NCI-H1436 (cell line): ENCODE measurements at places on chromosomes 5 and 9.

DNA sequence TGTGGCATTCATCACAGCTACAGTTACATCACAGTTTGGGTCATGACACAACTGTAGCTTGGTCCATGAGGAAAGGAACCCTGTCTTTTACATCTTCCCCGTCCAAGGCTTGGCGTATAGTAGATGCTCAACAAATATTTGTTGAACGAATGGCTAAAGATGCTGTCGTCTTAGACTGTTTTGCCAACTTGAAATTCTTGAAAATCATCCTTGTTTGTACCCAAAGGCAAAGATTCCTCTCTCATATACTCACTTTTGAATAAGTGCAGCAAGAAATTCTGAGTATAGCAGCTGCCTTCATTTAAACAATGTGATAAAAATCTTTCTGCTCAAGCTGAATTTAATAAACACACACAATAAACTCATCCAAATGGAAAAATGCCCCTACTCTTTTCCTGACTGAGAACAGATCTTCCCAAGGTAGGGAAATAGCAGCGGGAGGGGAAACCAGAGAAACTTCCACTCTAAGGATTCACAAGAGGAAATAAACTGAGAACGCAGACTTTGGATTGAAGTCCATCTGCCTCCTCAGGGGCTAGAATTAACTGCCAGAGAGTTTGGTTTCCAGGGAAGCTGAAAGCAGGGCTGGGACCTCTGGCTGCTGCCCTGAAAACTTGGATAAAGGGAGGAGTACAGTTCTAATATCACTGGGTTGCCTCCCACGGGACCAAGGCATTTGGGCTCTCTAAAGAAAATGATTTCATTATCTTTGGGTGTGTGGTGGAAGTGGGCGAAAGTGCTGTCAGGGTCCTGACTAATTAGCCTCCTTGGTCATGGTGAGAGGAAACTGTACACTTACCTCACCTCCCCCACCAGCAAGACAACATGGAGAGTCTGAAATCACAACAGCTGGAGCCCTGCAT is 99.1 kb downstream of the DPYSL3 start:
- DNase-seq, result no peak

DNA sequence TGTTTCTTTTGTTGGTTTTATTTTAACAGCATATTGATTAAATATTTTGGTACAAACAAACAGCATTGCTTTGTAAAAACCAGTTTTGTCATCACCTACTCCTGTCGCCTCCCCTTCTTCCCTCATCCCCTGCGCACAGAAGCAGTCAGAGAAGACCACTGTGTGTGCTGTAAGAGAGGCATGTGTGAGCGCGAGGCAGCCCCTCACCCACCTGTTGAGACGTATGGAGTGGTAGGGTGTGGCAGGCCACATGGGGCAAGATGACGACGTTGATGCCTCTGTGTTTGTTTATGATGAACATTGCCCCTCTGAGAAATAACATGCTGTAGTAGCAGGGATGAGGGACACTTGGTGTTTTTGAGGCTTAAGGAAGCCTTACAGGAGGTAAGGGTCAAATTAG is 71.3 kb downstream of the GPR21 start:
- no peak for DNase-seq

DNA sequence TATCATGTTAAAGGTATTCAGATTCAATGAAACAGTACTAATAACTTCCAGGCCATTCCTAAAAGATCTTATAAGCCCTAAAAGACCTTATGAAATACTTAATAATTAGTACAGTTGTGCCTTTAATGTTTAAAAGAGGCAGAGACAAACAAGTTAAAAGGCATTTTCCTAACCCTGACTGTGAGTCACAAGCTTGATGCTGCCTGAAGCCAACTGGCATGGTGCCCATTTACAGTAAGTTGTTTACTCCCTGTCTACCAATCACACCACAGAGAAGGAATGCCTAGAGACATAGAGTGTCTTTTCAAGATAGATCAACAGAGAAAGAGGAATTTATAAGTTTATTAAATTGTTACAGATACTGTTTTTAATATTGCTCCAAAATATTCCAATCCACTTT is 47.8 kb downstream of the NR3C1 start:
- peak; percentile 57 for DNase-seq

DNA sequence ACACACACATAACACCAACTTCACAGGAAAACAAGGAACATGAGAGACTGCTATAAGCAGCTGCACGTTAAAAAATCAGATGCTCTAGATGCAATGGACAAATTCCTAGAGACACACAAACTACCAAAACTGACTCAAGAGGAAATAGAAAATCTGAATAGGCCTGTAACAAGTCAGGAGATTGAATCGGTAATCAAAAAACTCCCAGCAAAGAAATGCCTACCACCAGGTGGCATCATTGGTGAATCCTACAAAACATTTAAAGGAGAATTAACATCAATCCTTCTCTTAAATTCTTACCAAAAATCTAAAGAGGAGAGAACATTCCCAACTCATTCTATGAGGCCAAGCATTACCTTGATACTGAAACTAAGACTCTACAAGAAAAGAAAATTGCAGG is 54.9 kb downstream of the NDST1 start:
- DNase-seq, result peak; percentile 17

DNA sequence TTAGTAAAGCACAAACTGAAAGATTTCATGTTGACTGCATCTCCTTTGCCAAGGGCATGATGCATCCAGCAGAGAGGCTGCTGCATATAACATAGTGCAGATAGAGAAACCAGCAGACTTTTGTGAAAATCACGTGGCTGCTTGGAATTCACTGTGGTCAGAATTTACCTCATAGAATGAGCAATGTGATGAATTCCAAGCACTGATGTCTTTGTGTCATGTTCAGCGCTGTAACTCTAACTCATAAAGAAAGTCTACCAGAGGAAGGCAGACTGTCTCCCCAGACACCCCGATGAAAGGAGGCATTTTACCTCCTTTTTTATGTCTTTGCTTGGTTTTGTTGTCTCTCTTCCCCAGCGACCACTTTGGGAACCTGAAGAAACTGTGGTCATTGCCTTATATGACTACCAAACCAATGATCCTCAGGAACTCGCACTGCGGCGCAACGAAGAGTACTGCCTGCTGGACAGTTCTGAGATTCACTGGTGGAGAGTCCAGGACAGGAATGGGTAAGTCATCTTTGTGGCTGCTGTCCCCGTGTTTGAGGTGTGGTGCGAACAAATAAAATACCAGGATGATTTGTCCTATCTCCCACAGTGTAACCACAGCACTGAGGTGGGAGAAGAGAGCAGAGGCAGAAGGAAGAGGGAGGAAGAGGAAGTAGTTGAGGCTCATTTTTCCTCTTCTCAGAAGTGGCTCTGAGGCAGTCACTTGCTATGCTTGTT is 42.0 kb downstream of the ITK start:
- DNase-seq, result no peak

- DNase-seq, result no peak
Measured at GRCh38 chr5:125559296-125559695, 812.9 kb upstream of the ZNF608 start.

- DNase-seq, result no peak
Measured at GRCh38 chr9:135757356-135757755, 55.4 kb downstream of the KCNT1 start.

- no peak for DNase-seq
Measured at GRCh38 chr5:113218200-113218599, 216.6 kb downstream of the TSSK1B start.

GRCh38 chr9:93708289-93708986 is 132.1 kb downstream of the PHF2 start:
- DNase-seq, result no peak

DNA sequence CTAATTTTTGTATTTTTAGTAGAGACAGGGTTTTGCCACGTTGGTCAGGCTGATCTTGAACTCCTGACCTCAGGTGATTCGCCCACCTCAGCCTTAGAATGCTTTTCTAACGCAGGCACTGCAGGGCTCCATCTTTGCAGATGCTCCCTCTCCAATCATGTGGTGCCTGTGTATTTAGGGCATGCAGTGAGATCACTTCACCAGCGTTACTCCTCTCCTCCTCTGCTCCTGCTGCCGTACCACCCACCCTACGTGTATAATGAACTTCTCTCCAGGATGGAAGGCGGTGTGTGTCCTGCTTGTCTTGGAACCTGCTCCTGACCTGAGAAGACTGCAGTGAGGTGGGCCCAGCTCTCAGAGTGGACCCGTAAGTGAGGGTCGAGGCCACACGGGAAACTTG is 13.6 kb upstream of the CFAP157 start:
- no peak for DNase-seq

DNA sequence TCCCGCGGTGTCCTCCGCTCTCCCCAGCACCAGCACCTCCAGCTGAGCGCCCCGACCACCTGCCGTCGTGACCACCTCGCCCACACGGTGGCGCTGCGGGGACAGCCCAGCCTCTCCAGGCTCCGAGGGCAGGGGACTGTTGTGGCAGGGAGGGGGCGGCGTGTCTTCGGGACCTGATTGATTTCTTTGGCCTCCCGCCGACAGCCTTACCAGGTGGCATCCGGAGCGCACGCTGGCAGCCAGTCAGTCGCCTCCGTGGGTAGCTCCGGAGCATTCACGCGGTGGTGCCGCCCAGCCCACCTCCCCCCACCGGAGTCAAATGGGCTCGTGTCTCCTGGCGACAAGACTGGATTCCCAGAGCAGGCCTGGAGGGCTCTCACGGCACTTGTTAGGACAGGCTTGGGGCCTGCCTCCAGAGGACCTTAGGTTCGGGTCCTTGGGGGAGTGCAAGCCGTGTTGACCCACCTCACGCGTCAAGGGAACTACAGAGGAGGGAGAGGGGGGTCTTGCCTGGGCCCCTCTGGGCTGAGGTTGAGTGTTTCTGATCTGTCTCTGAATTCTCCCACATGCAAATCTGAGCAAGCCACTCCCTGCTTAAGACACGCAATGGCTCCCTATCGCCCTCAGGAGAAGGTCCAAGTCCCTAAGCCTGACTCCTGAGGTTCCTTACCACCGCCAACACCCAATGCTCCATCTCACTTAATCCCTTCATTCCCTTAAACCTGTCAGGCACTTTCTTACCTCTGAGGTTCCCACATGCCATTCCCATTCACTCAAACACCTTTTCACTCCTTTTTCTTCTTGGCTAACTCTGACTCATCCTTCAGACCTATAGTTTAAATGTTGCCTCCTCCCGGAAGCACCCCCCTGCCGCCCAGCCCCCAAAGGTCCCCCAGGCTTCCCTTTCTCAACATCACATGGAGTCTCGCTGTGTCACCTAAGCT is 51.2 kb upstream of the GGTA1 start:
- peak; percentile 60 for DNase-seq

GRCh38 chr5:158816011-158816696 is 283.6 kb downstream of the EBF1 start:
- no peak for DNase-seq

DNA sequence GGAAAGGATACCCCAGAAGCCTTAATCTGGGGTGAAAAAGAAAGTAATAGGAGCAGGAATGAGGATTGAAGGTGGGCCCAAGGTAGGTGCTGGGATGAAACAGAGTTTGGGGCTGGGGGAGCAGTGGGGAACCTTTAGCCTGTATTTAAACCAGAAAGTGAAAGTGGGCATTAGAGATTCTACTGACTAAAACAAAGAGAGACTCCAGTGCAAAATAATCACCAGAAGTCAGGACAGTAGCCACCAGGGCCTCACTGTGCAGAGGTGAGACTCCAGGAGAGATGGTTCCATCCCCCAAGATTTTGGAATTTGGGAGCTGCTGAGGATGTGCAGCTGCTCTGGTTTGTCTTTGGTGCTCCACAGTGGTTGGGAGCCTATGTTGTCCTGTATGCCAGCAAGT is 13.1 kb downstream of the DNAJB5 start:
- DNase-seq, result no peak

DNA sequence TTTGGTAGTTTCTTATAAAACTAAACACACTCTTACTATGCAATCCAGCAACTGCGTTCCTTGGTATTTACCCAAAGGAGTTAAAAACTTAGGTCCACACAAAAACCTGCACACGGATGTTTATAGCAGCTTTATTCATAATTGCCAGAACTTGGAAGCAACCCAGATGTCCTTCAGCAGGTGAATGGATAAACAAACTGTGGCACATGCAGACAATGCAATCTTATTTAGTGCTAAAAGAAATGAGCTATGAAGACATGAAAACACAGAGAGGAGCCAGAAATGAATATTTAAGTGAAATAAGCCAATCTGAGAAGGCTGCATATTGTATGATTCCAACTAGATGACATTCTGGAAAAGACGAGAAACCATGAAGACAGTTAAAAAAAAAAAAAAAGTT is 10.7 kb downstream of the WNK2 start:
- DNase-seq, result no peak

GRCh38 chr5:167319243-167319642 is 972.2 kb upstream of the WWC1 start:
- DNase-seq, result no peak

DNA sequence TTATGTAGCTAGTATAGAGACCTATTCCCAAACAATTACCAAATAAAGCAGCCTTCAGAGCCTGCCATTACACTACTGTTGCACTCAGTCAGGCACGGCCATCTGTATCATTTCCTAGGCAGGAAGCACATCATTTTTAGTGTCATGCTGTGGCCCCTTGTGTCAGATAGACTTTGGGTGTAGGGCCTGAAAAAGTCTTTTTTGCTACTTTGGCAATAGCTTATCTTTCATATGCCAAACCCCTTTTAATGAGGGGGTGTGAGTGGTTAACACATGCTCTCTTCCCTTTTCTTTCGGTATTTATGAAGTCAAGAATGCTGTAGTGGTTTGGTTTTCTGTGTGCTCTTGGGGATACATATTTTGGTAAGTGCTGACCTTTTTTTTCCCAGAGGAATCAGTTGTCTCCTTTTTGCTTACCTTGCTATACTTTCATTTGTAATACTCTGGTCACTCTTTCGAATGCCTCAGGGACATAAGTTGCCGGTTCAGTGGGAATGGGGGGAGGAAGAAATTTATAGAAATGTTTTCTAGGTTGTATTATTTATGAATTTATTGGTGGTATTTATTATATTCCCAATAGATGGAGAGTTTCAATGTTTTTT is 209.8 kb downstream of the CSNK1G3 start:
- DNase-seq, result no peak

- no peak for DNase-seq
Measured at GRCh38 chr5:6714226-6715041, 1.2 kb downstream of the TENT4A start.

GRCh38 chr9:113349445-113350094 is at the start of gene BSPRY:
Gene BSPRY, plus strand, starts transcription at chr9:113349541. Its CDS starts 39 bp downstream, at chr9:113349580.
- peak; percentile 32 for DNase-seq

DNA sequence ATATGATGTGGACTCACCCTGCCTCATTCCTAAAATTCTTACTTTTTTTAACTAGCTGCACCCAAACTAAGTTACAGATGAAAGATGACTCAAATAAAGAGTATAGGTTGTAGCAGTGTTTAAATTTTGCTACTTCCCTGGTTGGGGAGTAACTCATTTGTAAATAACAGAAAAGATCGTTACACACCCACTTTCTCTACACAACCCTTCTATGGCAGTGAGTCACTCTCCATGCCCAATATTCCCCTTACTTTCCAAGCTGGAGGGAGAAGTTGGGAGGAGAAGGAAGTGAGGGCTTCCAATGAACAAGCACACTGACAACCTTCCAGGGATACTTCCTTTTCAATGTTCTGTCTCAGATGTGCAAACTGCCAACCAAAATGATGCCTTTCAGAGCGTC is 1.9 kb downstream of the RASEF start:
- no peak for DNase-seq
